HCT116 (cell line): ENCODE measurements at places on chromosomes 13 and 19.

DNA sequence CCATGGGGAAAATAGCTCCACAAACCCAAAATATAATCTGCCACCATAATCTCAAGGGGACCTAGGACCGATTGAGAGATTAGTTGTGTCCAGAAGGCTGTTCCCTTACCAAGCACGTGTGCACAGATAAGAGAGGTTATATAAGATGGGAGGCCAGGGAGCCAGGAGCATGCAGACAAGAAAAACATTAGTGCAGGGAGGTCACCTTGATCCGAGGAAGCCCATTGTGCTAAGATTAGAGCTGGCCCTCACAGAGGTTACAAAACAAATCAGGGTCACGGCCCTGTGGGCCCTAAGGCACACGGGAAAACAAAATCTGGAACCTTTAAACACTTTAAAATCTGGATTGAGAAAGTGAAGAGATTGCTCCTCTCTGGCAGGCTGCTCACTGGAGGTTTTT, 37.7 kb downstream of the RGCC start:
- no peak for DNase-seq

GRCh38 chr13:27182844-27183497, 11.4 kb upstream of the USP12 start:
- DNase-seq: peak; percentile 78

DNA sequence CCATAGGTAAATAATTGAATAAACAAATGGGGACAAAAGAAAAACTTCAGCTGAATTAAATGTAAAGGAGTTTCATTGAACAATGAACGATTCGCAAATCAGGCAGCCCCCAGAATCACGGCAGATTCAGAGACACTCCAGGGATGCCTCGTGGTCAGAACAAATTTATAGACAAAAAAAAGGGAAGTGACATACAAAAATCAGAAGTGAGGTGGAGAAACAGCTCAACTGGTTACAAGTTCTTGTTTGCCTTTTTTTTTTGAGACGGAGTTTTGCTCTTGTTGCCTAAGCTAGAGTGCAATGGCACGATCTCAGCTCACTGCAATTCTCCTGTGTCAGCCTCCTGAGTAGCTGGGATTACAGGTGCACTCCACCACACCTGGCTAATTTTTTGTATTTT, 5.7 kb downstream of the ZNF566 start:
- DNase-seq: no peak

- DNase-seq: no peak
Observed at GRCh38 chr19:39817888-39818561, 15.9 kb downstream of the DYRK1B start.

- peak; percentile 65 for DNase-seq
Observed at GRCh38 chr19:55152017-55152416, 3.0 kb upstream of the TNNT1 start.

DNA sequence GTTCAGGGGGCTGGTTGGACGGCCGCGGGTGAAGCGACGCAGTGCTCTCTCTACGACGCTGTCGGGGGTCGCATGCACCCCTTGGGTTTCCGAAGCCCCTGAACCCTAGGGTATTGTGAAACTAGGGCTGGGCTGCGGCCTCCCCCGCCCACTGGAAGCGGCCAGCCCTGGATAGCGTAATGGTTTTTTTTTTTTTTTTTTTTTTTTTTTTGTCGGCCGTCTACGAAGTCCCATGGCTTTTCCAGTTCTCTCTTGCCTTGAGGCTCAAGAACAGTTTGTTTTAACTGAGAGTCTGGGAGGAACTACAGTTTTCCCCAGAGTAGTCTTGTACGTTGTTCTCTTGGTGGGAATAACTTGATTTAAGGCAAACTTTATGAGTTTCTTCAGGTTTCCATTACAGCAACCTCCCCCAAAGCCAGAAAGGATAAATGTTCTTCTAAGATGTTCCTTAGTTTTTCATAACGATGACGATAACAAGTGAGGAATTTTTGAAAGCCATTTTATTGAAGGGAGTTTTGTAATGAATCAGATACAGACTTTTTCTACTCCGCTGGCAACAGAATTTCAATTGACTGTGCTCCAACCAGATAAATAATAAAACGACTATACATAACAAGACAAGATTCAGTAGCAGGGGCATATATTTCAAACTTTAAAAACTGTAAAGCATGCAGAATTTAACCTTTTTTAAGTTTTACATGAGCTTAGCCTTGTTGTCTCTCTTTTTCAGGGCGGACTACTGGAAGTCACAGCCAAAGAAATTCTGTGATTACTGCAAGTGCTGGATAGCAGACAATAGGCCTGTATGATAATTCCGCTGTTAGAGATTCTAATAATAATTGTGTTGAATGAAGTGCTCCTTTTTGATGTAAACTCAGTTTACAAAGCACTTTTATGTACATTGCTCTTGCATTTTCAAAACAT, 867 bp downstream of the WBP4 start:
- peak; percentile 48 for DNase-seq

GRCh38 chr13:24247016-24247415, 62.4 kb upstream of the C1QTNF9 start:
- DNase-seq: no peak

- no peak for DNase-seq
Observed at GRCh38 chr13:38103851-38104250, 234.3 kb upstream of the TRPC4 start.

GRCh38 chr13:108632649-108633167, 3.3 kb downstream of the MYO16 start:
- no peak for DNase-seq

DNA sequence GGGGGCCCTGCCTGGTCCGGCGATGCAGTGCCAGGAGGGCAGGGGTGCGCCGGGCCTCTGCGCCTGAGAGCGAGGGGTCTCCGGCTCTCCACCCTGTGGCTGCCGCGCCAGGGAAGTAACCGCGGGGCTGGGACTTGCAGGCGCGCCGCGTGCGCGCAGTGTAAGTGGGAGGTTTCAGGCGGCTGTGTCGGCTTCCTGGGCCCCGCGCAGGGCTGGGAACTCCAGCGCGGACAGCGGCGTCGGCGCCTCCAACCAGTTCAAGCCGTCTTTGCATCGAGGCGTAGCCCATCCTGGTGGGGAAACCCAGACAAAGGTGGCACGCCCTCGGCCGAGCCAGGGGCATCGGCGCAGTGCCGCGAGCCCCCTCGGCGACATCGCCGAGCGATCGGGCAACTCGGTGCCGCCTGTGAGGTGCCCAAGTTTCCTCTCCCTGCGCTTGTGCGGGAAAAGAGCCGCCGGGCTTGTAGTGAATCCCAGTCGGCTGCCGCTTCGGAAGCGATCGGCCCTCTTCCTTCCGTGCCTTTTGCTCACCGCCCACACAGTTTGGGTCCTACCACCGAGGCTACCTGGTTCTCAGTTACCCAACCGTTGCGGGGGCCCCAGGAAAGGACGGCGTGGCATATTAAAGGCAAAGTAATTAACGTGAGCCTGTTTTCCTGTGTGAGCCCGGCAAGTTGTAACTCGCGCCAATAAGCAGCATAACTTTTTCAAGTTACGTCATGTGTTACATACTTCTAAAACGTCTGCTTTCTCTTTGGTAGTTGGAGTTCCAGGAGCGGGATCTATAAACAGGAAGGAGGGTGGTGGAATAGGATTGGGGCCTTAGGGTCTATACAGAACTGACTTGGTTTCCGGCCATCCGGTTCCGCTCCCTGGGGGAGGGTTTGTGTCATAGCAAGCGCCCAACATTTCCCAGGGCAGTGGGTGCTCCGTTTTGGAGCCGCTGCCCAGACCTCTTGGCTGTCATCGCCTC, 1.2 kb downstream of the LRCH1 start:
- peak; percentile 55 for DNase-seq

GRCh38 chr19:46616631-46617322, 8.1 kb downstream of the PTGIR start:
- peak; percentile 49 for DNase-seq

DNA sequence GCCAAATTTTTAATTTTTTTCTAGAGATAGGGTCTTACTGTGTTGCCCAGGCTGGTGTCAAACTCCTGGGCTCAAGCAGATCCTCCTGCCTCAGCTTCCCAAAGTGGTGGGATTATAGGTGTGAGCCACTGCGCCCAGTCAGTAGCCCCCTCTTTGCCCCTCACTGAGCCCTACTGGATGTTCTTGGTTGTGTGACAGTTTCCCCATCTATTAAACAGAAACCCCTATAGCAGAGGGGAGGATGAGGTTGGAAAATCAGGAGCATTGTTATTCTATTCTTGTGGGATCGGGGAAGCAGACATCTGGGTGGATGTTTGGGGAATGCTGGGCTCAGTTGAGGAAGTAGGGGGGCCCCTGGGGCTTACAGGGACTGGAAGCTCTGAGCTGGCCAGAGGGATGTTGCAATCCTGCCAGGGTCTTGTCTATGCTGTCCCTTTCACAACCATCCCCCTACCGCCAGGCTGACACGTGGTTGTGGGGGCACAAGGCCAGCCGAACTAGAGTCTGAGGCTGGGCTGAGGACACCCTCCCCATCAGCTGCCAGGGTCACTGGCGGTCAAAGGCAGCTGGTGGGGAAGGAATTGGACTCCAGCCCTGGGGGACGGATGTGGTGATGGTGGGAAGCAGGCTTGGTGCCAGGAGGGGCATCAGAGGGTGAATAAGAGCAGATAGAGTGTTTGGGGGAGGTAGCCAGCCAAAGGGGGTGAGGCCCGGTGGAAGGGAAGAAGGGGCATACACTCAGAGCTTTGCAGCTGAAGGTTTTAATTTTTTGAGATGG, 10.9 kb downstream of the APOC1 start:
- no peak for DNase-seq

GRCh38 chr13:26168237-26168814, 53.8 kb downstream of the RNF6 start:
- no peak for DNase-seq

DNA sequence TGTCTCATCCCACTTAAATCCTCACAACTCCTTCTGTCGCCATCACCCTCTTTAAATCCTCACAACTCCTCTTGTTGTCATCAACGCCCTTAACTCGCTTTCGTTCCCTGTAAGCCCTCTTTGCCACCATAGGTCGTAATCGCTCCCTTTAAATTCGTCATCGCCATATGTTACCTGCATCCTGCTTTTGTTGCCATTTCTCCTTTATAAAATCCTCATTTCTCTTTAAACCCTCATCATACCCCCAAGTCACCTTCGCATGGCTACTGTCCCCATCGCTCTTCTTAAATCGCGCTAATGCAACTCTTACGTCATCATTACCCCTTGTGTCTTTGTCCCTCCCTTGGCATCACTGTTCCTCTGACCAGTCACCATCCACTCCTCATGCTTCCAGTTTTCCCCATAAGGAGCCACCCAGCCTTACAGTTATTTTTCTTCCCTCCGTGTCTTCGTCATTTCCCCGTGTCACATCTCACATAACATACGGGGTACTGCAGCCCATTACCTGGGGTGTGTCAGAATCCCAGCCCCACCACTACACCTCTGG, 539 bp downstream of the PLD3 start:
- peak; percentile 28 for DNase-seq

DNA sequence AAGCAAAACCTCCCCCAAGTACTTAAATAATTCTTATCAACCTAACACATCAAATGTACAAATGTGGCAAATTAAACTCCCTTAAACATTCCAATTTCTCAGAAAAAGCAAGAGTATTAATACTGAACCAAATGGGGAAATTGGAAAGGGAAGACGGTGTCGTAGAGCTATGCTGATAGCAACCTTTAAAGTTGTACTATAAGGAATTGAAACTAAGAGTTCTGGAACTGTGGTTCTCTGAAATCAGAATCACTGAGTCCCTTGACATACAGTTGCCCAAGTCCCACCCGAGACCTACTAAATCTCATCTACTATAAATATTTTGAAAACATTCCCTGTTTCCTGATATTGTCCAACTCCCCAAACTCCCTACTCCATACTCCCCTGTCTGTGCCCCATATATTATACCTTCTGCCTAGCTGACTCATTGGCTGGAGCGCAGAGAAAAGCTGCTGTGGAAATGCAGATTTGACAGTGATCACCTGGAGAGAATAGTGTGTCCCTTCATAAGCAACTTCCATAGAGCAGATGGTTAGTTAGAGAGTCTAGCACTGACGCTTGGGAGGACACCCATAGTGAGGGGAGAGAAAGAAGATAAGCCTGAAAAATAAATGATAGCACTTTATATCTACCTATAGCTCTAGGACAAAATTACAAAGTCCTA, 51.4 kb upstream of the ITM2B start:
- DNase-seq: no peak

GRCh38 chr13:49828453-49828852, 36.0 kb upstream of the KPNA3 start:
- DNase-seq: no peak

DNA sequence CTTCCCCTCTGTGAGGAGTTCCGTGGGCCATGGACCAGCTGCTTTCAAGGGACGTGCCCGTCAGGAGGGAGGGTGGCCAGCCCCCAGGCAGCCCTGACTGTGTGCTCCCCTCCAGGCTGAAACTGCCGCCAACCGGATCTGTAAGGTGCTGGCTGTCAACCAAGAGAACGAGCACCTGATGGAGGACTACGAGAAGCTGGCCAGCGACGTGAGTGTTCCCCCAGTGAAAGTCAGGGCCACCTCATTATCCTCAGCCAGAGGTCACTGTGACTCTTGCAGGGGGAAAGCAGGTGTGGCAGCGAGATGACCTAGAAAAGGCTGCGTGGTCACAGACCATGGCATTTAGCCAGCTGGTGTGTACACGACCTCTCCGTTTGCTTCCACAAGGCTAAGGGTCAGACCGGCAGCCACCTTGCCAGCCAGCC, 29.9 kb downstream of the CAPN12 start:
- no peak for DNase-seq

DNA sequence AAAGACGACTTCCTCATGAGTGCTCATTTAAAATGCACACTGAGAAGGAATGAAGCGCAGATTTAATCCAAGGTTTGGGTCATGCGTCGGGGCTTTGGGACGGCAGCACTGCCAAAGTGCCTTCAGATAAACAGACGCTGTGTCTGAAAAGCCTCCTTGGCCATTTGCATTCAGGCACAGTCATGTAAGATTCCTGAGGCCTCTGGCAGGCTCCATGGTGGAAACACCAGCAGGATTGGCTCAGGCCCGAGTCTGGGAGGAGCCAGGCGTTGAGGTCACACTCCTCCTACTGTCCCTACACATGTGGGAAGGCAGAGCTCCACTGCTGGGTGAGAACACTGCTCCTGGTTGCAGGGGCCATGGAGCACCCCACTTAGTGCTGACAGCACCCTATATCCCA, 113.3 kb upstream of the KL start:
- DNase-seq: no peak

GRCh38 chr13:27199696-27200095, 28.1 kb upstream of the USP12 start:
- DNase-seq: no peak

DNA sequence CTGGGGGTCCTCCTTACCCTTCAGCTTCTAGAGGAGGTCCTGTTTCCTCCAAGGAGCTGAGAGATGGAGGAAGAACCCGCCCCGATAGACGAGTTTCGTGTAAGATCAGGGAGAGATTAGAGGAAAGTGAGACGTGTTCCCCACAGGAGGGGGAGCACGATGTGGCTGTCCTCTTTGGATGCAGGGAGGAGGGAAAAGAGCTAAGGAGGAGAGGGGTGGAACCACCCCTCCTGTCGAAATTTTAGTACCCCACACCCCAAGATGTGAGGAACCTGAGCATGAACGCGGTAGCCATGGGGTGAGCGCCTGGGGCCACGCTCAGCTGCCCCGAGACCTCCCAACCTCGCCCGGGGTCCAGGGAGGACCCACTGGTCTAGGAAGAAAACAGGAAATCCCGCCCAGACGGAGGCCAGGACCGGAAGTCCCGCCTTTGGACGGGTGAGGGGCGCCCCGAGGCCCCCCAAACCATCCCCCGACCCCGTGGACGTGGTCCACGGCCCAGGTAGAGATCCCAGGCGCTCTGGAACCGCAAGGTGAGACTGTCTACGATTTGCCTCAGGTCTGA, 1.2 kb downstream of the AKT1S1 start:
- no peak for DNase-seq
